ENCODE measurements at places on chromosomes 6 and 20. TPM values are rescaled to one million over a fixed set of nuclear protein-coding genes. Genes with fewer than 3 reads are reported as not detected.

DNA sequence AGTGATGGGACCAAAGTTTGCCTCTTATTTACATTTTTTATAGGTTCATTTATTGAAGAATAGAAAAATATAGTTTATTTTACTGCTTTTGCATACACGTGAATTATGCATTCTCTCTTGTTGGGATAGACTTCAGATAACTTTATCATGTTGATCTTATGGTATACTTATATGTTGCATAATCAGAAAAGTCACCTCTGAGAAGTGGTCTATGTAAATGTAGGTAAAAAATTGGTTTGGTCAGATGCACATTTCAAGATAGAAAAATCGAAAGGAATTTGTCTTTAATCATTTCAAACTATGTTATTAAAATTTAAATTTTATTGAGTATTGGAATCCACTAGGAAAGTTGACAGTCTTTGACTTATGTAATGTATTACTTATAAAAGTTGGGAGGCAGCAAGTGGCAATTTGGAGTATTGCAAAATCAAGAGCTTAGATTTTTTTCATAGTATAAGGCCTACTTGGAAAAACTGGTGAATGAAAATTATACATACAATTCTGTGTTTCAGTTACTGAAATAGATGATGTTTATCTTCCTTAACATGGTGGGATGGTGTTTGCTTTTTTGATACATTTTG is 2.4 kb downstream of the PHF3 start:
- DNase-seq, result no peak
- H3K27ac ChIP-seq, result peak overlapping the region; percentile 97
- peak overlapping the region; percentile 92 for H3K4me3 ChIP-seq
- no peaks in the 10 kb centered on the region for H3K27me3 ChIP-seq
- no peaks in the 10 kb centered on the region for H3K36me3 ChIP-seq

DNA sequence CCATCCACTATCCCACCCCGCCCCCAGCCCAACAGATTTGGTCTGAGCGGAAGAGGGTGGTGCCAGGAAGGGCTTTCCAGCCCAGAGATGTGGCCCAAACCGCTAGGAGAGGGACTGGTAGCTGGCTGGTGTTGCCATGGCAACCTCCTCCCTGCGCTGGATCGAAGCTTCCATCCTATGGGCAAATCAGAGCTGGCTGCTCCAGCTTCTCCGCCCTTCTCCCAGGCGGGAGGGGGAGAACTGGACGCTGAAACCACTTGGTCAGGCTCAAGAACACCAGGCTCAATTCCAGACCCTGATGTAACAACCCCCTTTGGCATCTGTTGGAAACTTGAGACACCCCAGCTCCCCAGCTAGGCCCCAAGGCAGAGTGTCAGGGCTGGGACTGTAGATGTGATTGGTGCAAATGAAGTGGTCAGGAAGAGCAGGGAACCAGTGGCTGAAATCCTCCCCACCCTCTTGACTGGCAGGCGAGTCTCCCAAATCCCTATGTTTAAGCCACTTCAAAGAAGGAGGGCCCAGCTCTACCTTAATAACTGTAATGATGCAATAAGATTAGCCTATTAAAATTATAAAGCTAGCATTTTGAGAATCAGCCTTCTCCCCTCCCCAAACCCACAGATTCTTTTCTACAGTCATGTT is 4.2 kb downstream of the RIMS4 start:
- no peak overlapping the region for H3K27ac ChIP-seq
- H3K27me3 ChIP-seq, result peaks cover 18% of the 10 kb centered on the region
- DNase-seq, result peak; percentile 77
- peaks cover 3% of the 10 kb centered on the region for H3K4me1 ChIP-seq
- no peak overlapping the region for H3K4me3 ChIP-seq

DNA sequence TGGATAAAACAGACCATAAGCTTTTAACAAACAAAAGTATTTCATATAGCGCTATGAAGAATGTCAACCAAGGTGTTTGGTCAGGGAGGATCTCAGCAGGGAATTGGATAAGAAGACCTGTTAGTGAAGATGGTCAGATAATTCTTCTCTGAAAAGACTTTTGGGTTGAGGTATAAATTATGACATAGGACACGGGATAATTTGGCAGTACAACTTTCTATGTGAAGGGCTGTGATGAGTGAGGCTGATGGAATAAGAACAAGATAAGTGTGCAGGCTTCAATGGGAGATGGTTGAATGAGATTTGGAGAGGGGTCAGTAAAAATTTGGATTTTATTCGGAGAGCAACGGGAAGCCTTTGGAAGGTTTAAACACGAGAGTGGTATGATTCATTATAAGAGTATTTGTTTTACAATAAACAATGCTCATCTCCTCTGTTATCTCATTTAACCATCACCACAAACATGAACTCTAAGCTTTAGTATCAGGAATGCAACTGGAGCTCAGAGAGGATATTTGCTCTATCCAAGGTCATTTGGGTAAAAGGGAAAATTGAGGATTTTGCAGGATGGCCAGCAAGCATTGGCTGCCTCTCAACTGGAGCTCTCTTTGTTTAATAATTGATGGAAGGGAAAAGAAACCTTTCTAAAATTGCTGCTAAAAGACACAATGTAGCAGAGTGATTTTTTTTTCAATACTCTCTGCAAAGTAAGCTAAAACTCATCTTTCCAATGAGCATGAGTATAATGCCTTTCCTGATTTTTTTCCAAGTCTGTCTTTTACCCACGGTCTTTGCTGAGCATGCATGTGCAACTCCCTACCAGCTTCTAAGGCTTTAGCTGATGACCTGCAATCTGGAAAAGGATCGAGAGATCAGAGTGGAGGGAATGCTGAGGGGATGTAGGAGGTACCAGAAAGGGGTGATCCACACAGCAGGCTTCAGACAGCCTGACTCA is 534.0 kb downstream of the CBLN4 start:
- no peaks in the 10 kb centered on the region for H3K4me1 ChIP-seq
- DNase-seq, result no peak
- no peaks in the 10 kb centered on the region for H3K27me3 ChIP-seq
- H3K4me3 ChIP-seq, result no peak overlapping the region

DNA sequence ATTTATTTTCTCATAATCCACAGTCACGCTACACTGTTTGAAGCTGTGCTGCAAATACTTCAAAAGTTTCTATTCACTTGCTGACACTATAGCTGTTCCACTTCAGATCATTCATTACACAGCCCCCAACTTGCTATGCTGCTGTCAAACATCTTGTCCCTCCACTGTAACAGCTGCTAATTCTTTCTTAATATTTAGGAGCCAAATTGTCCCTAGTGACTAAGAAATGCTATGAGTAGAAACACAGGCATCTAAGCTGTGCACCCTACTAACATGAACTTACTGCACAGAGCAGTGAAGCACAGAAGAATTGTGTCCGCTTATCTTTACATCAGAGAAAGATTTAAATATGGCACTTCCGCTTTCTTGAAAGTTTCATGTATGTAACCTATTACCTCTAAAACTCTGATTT is 91.3 kb downstream of the PDE10A start:
- no peak overlapping the region for H3K27ac ChIP-seq
- no peaks in the 10 kb centered on the region for H3K27me3 ChIP-seq
- no peak for DNase-seq

DNA sequence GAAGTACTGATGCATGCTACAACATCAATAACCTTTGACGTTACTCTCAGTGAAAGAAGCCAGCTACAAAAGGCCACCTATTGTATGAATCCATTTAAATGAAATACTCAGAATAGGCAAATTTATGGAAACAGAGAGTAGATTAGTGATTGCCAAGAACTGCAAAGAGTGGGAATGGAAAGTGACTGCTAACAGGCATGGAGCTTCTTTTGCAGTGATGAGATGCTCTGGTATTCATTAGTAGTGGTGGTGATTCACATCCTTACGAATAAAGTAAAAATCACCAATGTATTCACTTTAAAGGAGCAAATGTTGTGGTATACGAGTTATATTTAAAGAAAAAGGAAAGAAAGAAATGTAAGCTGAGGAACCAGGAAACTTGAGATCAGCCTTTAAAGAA is 126.8 kb upstream of the SAMD5 start:
- no peak for DNase-seq
- H3K4me3 ChIP-seq, result no peak overlapping the region
- H3K36me3 ChIP-seq, result peaks cover 68% of the 10 kb centered on the region
- no peak overlapping the region for H3K27ac ChIP-seq
- no peaks in the 10 kb centered on the region for H3K27me3 ChIP-seq

GRCh38 chr6:169145496-169145895 is 108.2 kb downstream of the THBS2 start:
- peak overlapping the region; percentile 46 for H3K27ac ChIP-seq
- no peaks in the 10 kb centered on the region for H3K27me3 ChIP-seq
- H3K4me3 ChIP-seq, result no peak overlapping the region
- peaks cover 31% of the 10 kb centered on the region for H3K4me1 ChIP-seq

DNA sequence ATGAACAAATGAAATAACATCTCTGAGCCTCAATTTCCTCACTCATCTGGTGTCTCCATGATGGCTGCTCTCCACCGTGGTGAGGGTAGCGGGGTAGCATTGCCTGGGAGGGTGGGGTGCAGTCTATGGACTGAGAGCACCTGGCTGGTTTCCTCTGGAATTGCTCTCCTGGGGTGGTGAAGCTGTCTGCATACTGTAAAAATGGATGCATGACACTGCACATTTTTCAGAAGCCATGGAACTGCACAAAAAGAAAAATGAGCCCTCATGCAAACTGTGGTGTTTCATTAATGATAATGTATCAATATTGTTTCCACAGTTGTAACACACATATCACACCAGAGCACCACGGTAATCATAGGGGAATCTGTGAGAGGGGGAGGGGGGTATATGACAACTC is 12.1 kb upstream of the ITPR3 start:
- no peak overlapping the region for H3K4me3 ChIP-seq
- no peak for DNase-seq
- H3K4me1 ChIP-seq, result no peaks in the 10 kb centered on the region
- H3K36me3 ChIP-seq, result no peaks in the 10 kb centered on the region
- H3K27ac ChIP-seq, result no peak overlapping the region

PPIL6 gene
- polyA plus RNA-seq, result 0.60 TPM

GRCh38 chr6:22194188-22194921 is 102.5 kb downstream of the PRL start:
- H3K27me3 ChIP-seq, result no peaks in the 10 kb centered on the region
- H3K36me3 ChIP-seq, result no peaks in the 10 kb centered on the region
- H3K4me3 ChIP-seq, result no peak overlapping the region
- H3K27ac ChIP-seq, result no peak overlapping the region

- peaks cover 33% of the 10 kb centered on the region for H3K4me1 ChIP-seq
Measured at GRCh38 chr6:17877196-17877894, 110.1 kb downstream of the KIF13A start.

- H3K36me3 ChIP-seq, result no peaks in the 10 kb centered on the region
- no peaks in the 10 kb centered on the region for H3K4me1 ChIP-seq
- H3K27ac ChIP-seq, result no peak overlapping the region
Measured at GRCh38 chr6:24899997-24900325, 35.8 kb downstream of the RIPOR2 start.

TSPO2 gene
- polyA plus RNA-seq, result not detected

- H3K27me3 ChIP-seq, result no peaks in the 10 kb centered on the region
- peak overlapping the region; percentile 66 for H3K4me3 ChIP-seq
- no peaks in the 10 kb centered on the region for H3K36me3 ChIP-seq
- peak overlapping the region; percentile 96 for H3K27ac ChIP-seq
- peaks cover 49% of the 10 kb centered on the region for H3K4me1 ChIP-seq
Measured at GRCh38 chr6:75206576-75207342, 906 bp upstream of the COL12A1 start.

GRCh38 chr6:113829696-113830045 is 27.5 kb upstream of the MARCKS start:
- no peaks in the 10 kb centered on the region for H3K36me3 ChIP-seq
- no peak overlapping the region for H3K27ac ChIP-seq
- H3K4me3 ChIP-seq, result no peak overlapping the region
- DNase-seq, result no peak

DNA sequence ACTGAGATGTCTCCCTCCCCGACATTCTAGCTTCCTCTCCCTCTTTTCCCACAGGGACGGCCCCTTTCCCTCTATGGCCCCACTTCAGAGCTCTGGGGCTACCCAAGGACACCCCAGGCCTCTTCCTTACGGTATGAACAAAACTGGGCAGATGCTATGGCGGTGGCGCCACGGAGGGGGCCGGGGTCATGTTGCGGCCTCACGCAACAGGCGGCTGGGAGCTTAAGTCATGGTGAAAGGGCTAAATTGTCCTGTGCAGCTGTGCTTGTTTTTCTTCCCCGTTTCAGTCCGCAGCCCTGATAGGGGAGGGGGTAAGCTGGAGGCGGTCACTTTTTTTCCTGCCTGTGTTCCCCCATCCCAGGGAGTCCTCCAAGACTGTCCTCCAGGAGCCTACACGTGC is 17.6 kb upstream of the KIAA1755 start:
- peak; percentile 36 for DNase-seq
- H3K27me3 ChIP-seq, result no peaks in the 10 kb centered on the region
- no peak overlapping the region for H3K27ac ChIP-seq
- H3K36me3 ChIP-seq, result no peaks in the 10 kb centered on the region

- H3K36me3 ChIP-seq, result no peaks in the 10 kb centered on the region
- peaks cover 8% of the 10 kb centered on the region for H3K4me1 ChIP-seq
- no peak overlapping the region for H3K27ac ChIP-seq
- H3K27me3 ChIP-seq, result no peaks in the 10 kb centered on the region
- no peak overlapping the region for H3K4me3 ChIP-seq
Measured at GRCh38 chr6:168218785-168219566, 100.6 kb downstream of the DACT2 start.

- H3K36me3 ChIP-seq, result no peaks in the 10 kb centered on the region
- H3K4me3 ChIP-seq, result no peak overlapping the region
- peak overlapping the region; percentile 72 for H3K27ac ChIP-seq
- peaks cover 41% of the 10 kb centered on the region for H3K4me1 ChIP-seq
- peak; percentile 92 for DNase-seq
Measured at GRCh38 chr6:169141671-169142537, 111.7 kb downstream of the THBS2 start.
